ENCODE measurements at places on chromosomes 5 and 9.

DNA sequence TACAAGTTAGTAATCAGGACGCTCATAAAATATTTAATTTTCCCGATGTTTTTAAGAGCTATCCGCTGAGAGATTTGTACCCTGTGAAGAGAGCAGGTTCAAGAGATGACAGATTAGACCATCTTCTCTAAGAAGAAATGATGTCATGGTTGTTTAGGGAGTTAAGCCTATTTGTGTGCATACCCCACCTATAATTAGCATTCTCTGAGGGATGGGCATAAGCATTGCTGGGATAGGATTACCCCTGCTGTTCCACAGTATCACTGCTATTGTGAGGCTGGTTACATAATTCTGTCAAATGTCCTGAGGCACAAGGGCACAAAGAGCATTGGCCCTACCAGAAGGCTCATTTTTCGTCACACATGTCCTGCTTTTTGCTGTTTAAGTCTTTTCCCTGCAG is 687.0 kb downstream of the CETN3 start:
- DNase-seq, result no peak

- no peak for DNase-seq
Measured at GRCh38 chr5:77843570-77844372, 67.6 kb upstream of the TBCA start.

DNA sequence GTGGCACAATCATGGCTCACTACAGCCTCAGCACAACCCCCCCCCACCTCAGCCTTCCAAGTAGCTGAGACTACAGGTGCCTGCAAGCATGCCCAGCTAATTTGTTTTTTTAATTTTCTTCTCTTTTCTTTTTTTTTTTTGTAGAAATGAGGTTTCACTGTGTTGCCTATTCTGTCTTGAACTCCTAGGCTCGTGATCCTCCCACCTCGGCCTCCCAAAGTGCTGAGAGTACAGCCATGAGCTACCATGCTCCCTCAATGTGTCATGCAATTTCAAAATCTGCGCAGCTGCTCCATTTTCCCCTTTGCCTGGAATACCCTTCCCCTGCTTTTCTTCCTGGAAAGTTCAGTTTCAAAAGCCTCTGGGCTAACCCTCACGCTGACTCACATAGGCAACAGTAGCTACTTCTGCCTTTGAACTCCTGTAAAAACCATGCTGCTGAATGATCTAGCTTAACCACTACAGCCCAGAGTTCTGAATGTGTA is 71.0 kb upstream of the IL7R start:
- DNase-seq, result no peak

- DNase-seq, result no peak
Measured at GRCh38 chr9:23073136-23073535, 626.5 kb downstream of the DMRTA1 start.

DNA sequence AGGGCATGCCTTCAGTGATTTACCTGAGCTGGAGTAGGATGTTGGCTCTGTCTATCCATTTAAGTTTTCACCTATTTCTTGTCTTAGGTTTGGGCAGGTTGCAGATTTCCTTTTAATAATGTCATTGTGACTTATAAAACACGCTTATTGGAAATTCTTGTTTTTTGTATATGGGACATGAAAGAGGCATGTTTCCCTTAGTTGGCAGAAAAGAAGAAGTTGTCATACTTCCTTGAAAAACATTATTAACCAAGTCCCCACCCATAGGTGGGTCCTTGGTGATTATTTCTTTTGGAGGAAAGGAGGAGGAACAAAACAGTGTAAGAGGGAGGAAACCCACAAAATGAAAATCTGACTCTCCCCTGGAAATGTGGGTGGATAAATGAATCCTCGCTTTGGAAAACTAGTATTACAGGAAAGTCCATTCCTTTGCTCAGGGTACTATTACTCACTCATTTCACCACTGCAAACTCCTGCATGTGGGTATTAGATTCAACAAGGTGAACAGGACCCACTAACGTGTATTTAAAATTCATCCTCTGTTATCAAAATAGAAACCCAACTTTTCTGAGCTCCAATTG is 9.3 kb downstream of the CER1 start:
- DNase-seq, result no peak

DNA sequence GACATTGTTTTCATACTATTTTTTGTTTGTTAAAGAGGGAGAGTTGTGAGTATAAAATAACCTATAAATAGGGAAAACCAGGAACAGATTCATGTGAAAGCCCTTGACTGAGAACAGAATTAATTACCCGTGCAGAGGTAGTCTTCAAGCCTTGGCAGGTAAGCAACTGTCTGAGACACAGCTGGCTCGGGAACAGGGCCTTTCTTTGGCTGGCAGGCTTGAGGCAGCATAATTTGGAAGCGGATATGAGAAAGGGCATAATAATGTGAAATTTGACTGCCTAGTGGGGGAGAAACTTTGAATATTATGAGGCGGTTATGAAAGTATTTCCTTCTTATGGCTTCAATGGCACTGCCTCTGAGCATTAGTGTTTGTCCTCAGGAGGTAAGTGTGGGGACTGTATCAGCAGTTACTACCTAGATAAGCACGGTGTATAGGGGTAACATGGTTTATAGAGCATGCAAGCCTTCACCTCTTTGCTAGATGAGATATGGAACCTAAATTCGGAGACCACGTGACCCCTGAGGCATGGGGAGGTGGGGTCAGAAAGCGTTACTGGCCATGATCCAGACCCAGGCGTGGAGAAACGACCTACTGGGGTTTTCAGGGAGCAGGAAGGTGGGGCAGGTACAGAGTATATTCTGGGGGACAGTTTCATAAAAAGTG is 210.2 kb upstream of the GAS1 start:
- no peak for DNase-seq

- no peak for DNase-seq
Measured at GRCh38 chr5:135446615-135447014, 533 bp downstream of the DCANP1 start.

- no peak for DNase-seq
Measured at GRCh38 chr5:90170261-90170660, 239.3 kb downstream of the CETN3 start.

DNA sequence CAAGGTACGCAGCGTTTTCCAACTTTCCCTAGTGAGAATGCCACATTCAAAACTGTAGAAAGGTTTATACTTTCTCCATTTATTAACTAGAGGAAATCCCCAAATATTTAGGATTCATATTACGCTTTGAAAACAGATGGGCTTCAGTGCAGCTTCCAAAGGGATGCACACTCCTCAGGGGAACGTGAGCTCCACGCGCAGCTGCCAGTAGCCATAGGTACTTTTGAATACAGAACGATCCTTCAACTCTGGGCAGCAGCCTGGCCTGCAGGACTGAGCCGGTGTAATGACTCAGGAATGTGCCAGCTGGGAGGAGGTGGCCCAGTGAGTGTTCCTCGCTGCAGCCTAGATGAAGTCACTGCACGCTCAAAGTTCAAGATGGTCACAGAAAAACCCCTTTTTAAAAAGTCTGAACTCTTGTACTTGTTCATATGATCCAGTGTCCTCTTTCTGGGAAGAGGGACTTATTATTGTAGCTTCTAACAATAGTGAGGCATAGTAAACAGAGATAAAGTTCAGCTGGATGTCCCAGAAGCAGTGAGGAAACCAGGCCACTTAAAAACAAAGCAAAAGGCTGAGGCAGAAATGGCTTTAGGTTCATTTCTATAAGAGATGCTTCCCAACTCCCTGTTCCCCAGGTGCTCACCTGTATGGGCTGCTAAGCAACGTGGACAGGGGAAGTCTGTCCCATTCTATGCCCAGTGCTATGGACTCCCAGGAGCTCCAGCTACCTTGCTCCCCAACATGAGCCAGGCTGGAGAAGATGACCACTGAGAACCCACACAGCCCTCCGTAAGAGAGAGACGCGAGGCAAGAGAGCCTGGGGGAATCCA is 130.0 kb downstream of the LHFPL2 start:
- DNase-seq, result no peak
